ENCODE measurements at places on chromosomes 2 and 18.

DNA sequence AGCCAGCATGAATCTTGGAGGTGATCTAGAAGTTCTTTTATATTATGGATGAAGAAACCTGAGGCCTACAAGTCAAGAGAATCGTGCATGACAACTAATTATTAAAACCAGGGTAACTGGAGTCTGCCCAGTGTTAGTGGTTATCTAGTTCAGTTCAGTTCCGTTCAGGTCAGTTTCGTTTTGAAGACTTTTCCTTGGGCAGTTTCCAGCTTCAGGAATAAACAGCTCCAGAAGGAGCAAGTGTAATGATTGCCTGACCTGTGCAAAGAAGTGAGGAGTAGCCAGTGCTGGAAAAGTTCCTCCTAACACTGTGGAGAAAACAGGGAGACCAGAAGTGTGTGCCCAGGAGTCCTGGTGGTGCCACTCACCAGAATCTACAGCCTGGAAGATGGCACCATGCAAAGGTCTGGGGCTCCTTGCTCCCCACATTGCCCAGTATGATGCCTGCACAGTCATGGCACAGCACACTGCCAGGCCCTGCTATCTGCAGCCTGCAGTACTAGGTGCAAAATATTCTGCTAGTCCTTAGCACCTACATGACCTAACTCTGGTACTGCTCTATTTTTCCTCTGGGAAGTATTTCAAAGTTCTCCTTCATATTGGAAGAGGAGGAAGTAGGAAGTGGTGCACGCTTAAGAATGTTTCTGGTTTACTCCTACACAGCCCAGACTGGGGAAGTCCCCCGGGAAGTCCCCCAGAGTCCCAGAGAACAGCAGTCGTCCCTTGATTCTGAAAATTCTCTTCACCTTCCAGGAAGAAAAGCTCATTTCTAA lies 65.8 kb downstream of the SUMO1 start:
- peak; percentile 59 for DNase-seq

DNA sequence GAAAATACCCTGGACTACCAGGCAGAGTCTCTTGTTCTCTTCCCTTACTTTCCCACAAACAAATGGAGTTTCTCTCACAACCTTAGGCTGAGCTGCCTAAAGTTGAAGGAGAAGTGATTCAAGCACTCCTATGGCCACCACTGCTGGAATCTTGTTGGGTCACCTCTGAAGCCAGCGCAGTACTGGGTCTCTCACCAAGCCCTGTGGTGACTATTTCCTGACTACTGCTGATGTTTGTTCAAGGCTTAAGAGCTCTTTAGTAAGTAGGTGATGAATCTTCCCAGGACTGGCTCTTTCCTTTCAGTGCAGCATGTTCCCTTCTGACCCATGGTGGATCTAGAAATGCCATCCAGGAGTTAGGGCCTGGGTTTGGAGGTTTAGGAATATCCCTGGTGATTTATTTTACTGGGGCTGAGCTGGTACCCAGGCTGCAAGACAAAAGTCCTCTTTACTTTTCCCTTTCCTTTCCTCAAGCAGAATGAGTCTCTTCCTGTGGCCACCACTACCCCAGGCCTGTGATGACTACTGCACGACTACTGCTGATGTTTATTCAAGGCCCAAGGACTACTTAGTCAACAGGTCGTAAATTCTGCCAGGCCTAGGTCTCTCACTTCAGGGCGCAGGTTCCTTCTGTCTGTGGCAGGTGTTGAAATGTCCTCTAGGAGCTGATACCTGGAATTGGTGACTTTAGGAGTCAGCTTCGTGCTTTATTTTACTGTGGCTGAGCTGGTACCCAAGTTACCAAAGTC lies 121.8 kb downstream of the SLC4A10 start:
- no peak for DNase-seq

DNA sequence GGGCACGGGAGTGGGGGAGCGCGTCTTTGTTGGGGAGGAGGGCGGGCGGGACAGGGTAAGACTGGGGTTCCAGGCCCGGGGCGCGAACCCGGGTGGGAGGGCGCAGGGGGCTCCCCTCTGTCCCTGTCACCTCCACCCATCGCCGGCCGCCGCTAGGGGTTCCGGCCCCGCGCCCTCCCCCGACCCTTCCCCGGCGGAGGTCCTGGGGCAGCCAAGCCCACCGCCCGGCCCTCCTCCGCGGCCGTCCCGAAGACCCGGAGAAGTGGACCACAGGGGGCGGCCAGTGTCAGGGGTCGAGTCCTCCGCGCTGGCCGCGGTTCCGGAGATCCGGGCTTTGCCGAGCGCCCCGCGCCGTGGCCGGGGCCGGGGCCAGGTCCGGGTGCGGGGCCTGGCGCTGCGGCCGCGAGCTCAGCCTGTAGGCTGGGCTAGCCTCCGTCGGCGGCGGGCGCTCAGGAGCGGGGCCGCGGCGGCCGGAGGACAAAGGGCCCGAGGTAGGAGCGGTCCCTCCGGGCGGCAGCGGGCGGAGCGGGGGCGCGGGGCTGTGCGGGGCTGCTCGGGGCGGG lies 16.6 kb upstream of the E2F6 start:
- no peak for DNase-seq

GRCh38 chr2:34419856-34420255 lies 820.8 kb upstream of the FAM98A start:
- no peak for DNase-seq

- DNase-seq = no peak
Measured at GRCh38 chr2:32264422-32265105, at the start of gene NLRC4. Gene NLRC4, minus strand, starts transcription at chr2:32264886. Its CDS starts 8,111 bp downstream, at chr2:32256775.

- no peak for DNase-seq
Measured at GRCh38 chr2:228690681-228691080, 509.2 kb upstream of the SPHKAP start.

DNA sequence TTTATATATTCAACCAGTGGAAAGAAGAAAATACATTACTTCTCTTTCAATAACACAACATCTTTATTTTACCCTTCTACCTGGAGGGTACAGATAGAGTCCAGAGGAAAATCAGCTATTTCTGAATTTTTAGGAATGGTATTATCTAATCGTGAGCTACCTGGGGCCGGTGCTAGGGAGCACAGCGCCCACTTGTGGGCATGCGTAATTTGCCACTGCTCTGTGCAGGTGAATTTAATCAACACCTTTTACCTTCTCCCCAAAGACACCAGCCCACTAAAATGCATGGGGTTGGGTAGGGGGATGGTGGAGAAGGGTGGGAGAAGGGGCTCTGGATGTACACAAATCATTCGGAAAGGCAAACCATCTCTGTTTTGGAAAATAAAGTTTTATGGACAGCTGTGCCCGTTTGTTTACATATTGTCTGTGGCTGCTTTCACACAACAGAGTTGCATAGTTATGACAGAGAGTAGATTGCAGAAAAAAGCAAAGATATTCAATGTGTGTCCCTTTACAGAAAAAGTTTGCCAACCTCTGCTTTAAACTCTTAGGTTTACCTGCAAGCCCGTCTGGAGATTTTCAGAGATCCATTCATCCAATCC lies 51.5 kb upstream of the DCC start:
- peak; percentile 43 for DNase-seq

GRCh38 chr2:108621087-108621559 lies 86.9 kb downstream of the LIMS1 start:
- peak; percentile 74 for DNase-seq

GRCh38 chr2:101478181-101479001 lies 3.5 kb upstream of the RFX8 start:
- no peak for DNase-seq

GRCh38 chr18:5456577-5457461 lies 87.0 kb downstream of the EPB41L3 start:
- DNase-seq = no peak

GRCh38 chr18:6575908-6576307 lies 153.6 kb upstream of the ARHGAP28 start:
- no peak for DNase-seq

All from stimulated activated CD8-positive, alpha-beta memory T cell treated with anti-CD3 and anti-CD28 coated beads, Interleukin-4, amount 100 ng/mL, for 48 hours (primary cell).